ENCODE measurements at places on chromosomes 3 and 15.

DNA sequence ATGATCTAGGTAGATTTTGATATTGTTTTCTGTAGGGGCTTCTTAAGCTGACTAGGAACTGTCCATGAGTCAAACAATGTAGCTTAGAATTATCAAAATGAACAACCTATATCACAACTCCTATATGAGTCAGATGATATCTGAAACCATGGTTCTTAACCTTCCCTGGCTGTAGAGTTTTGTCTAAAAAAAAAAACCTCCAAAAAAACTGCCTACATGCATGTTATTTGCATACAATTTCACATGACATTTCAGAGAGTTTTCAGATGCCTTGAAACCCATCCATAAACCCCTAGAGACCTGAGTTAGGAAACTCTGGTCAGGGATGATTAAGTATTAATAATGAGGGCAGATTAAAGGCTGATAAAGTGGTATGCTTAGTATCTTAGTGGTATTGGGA, 157.0 kb downstream of the CHST2 start:
- DNase-seq = no peak

DNA sequence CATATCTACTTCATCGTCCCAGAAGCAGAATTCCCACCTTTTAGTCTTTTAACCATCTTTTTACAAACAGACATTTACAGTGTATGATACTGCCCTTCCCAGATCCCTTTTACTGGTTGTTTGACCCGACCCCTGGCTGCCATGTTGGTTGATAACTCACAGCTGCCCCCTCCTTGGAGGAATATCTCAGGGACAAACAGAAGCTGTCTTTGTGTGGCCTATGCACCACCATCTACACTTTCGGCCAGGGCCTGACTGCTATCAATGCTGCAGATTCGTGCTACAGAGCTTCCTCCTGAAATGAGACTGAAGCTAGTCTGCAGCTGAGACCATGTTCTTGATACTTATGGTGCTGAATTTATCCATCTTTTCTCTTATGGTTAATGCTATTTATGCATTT, 6.6 kb upstream of the POLQ start:
- no peak for DNase-seq

DNA sequence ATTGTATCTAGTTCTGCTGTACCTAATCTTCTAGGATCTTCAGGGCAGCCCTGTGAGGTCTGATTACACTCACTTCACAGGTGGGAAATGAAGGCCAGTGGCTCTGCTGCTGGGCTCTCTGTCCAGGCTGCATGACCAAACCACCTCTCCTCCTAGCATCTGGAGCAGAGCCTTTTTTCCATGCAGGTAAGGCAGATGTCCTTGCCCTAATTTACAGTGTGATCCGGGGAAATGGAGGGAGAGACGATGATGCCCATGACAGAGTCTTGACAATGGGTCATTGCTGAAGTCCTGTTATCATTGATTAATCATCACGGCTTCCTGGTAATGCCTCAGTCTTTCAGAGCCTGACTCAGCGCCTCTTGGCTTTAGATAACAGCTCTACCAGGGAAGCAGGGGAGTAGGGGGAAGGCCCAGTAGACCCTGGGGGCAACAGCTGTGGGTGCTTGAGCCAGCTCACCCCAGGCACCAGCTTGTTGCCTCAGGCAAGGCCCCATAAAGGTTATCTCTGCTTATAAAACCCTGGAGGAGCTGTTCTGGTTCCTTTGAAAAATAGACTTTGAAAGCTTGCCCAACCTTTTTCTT, 153.4 kb downstream of the GABRG3 start:
- DNase-seq = no peak

DNA sequence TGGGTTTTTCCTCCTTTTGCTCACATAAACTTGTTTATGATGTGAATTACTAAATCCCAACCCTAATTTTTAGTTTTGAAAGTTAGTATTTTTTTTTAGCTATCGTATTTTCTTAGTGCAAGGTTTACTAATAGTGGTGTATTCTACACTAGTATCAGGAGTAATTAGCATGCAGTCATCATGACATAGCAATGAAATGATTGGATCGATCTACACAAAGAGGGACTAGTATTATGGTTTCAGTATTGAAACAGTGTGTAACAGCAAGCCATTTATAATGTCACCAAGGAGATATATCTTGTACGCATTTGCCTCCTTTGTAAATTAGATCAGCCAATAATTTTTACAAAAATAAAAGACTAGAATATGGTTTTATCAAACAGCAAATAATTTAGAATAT, 38.7 kb downstream of the RNF111 start:
- DNase-seq = no peak

GRCh38 chr3:70488816-70489215, 176.4 kb upstream of the MDFIC2 start:
- no peak for DNase-seq

DNA sequence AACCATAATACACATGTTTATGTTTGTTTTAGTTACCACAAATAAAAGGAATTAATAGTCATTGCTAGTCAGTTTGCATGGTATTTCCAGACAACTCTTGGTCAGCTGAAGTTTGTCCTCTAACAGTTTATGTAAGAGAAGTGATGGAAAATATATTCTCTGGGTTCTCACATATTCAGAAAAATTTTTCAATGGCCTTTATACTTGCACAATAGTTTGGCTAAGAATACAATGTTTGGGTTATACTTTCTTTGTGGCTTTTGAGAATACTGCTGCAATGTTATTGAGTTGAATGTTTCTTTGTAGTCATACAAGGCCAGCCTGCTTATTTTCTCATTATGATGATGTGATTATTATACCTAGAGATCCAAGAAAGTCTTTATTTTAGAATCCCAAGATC, 133.9 kb downstream of the RAP2B start:
- DNase-seq = no peak

DNA sequence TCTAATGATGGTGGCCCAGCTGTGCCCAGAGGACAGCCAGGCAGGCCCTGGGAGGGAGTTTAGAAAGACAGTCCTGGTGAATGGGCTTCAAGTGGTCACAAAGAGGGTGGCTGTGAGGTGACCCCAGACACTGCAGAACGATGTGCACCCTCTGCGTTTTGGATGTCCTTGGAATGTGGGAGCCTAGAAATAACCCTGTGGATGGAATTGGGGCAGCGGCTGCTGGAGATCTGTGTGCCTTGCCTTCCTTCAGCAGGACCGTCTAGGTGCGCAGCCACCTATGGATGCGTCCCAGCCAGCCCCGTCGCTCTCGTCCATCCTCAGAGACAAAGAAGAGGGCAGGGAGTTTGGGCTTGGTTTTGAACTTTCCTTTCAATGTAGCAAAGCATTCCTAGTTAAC, 46.5 kb downstream of the KLHL25 start:
- no peak for DNase-seq

GRCh38 chr3:126912491-126913195, 70.3 kb upstream of the PLXNA1 start:
- no peak for DNase-seq

- no peak for DNase-seq
Measured at GRCh38 chr3:107258300-107258699, 118.9 kb upstream of the CCDC54 start.

GRCh38 chr15:63045465-63045840, 2.9 kb downstream of the TPM1 start:
- no peak for DNase-seq

- DNase-seq = no peak
Measured at GRCh38 chr15:39539466-39539865, 41.4 kb upstream of the THBS1 start.

- DNase-seq = no peak
Measured at GRCh38 chr3:1469248-1469647, 376.4 kb downstream of the CNTN6 start.

- no peak for DNase-seq
Measured at GRCh38 chr3:181363231-181363630, 348.5 kb upstream of the SOX2 start.

DNA sequence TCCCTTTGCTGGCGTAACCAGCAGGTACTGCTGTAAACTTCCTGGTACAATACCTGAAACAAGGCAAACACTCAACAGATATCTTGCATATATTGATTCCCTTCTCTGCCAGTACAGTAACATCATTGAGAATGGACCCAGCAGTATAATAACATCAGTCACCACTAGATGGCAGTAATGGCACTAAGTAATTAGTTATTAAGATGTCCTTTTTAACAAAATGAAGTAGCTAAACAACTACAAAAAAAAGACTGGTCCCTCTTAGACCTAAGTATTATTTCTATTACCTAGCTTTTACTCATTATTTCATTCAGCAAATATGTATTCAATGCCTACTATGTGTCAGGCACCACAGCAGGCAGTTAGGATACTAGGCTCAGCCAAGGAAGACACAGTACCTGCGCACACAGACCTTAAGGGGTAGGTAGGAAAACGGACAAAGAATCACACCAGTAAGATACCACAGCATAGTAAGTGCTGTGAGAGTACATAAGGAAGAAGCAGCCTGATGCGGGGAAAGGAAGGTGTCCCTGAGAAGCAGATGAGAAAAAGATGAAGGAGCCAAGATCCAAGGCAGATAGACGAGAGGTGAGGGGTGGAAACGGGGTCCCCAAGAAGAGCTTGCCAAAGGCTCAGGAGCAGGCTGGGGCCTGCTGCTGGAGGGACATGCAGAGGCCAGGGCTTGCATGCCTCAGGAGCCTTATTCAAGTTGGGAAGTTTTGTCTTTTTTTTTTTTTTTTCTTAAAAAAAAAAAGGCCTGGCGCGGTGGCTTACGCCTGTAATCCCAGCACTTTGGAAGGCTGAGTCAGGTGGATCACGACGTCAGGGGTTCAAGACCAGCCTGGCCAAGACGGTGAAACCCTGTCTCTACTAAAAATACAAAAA, 102.7 kb upstream of the CHD2 start:
- no peak for DNase-seq

DNA sequence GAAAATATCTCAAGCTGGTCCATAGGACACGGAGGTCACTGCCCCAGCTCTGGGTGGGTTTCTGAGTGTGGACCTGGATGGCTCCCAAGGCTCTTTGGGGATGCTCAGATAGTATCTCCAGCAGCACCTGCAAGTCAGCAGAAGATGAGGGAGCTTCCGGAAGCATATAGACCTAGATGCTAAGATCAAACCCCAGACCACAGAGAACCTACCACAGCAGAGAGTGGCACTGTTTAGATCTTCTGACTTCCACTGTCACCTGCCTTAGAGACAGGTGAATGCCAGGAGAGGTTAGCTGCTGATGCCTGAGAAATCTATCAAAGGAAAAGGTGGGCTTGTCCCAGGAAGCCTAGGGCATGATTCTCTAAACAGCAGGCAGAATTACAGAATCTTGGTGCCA, 105.7 kb upstream of the TRPM1 start:
- DNase-seq = no peak

DNA sequence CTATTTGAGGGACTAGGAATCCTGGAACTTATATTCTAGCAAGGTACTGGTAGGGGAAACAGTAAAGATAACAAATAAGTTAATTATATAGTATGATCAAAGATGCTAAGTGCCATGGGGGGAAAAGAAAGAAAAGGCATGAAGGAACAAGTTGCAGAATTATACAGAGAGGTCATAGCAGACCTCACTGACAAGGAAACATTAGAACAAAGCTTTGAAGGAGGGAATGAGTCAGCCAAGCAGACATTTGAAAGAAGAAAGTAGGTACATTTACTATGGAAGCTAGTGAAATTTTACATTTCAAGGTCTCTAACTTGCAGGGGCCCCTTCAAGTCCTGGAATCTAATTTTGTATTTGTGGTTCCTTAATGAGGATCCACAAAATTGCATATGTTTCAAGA, 57.2 kb upstream of the TIPARP start:
- no peak for DNase-seq

GRCh38 chr3:87359826-87360225, 83.4 kb upstream of the POU1F1 start:
- DNase-seq = no peak

GRCh38 chr3:124535306-124535705, 194.9 kb upstream of the UMPS start:
- no peak for DNase-seq

DNA sequence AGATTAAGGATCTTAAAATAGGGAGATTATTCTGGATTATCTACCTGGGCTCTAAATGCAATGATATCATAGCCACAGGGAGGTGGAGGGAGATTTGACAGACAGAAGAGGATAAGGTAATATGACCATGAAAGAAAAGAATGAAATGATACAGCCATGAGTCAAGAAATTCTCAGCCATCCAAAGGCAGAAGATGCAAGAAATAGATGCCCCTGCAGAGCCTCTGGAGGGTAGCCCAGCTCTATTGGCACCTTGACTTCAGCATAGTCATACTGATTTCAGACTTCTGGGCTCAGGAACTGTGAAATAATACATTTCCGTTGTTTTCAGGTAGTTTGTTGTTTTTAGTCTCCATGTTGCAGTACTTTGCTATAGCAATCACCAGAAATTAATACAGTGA, 31.9 kb upstream of the FOXB1 start:
- DNase-seq = no peak

DNA sequence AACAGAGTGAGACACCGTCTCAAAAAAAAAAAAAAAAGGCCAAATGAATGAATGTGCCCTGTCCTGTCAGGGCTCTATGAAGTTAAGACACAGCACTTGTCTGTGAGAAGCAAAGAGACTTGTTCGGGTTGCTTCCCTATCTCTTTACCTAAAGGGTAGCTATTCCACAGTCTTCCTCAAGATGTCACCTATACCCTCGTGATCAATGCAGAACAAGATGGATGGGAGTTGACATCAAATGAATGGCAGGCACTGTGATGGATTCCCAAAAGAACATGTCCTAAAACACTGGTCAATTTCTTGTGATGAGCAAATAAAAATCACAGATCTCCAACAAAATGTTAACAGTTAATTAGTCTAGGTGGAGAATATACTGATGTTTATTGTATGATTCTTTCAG, 9.5 kb downstream of the TADA3 start:
- no peak for DNase-seq

DNA sequence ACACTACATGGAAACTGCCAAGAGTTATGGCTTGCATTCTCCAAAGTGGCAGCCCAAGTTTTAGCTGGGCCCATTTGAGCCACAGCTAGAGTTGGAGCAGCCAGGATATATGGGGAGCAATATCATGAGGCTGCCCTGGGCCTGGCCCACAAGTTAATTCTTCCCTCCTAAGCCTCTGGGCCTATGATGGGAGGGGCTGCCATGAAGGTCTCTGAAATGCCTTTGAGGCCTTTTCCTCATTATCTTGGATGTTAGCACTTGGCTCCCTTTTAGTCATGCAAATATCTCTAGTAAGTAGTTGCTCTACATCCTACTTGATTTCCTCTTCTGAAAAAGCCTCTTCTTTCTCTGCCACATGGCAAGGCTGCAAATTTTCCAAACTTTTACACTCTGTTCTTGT, 257.5 kb upstream of the CHRM5 start:
- no peak for DNase-seq

- no peak for DNase-seq
Measured at GRCh38 chr3:139689708-139690228, 12.0 kb upstream of the NMNAT3 start.

Data from SIG-M5 (cell line).